ENCODE measurements at places on chromosomes 4 and X.

DNA sequence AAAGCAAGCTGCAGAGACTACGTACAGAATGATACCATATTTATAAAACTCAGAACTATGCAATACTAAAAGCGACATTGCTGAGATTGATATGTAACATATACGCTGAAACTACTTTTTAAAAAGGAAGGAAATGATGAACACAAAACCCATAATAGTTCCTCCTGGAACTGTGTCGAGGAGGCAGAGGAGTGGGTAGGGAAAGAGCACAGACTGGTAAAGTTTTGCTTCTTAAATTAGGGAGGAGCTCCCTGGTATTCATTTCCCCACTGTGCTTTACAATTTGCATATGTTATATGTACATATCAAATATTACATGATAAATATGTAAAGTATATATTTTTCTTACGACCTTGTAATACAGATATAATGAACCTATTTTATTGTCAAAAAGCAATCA is 13.9 kb downstream of the UFSP2 start:
- no peak for DNase-seq

DNA sequence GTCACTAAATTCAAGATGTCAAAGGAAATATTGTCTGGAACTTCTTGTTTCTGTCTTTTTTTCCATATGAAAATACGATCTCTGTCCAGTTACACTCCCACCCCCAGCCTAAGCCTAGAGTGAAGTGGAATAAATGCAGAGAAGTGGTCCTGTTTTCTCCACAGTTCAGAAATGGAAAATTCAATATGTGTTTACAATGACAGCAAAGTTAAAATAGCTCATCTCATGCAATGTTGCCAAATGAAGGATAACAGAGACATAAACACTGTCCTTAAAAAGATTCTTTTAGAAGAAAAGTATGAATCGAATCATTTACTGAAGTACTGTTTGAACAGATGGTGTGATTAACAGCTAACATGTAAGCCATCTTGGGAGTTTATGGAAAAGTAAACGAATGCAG is 160.8 kb upstream of the STK26 start:
- DNase-seq, result no peak

- DNase-seq, result no peak
Measured at GRCh38 chrX:69156638-69157037, 8.6 kb downstream of the PJA1 start.

DNA sequence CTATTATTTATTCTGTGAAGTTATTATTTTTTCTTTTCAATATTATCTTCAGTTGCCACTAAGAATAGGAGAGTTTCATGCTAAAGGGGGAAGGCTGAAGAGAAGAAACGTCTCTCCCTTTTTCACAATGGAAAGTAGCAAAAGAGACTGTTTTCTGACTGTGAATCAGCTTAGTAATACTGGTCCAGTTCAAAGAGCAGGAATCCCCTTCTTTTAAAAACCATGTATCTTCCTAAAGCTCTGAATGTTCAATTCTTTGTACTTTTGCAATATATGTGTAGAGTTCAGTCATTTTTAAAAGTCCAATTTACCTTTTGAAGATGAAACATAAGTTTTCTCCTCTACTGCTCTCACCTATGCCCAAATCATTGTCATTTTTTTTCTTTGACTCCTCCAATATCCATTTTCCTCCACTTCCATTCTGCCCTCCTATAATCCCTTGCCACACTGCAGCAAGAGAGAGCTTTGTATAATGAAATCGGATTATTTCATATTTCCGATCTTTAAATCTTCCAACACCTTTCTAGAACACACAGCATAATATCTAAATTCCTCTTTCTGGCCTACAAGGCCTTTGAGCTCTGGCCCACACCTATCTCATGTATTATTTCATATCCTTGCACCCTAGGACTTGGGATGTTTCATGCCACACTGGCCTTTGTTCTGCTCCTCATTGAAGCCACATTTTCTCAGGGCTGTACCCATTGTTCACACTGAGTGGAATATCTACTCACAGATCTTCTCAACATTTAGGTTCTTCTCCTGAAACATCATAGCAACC is 195.3 kb downstream of the CAMK2D start:
- no peak for DNase-seq

DNA sequence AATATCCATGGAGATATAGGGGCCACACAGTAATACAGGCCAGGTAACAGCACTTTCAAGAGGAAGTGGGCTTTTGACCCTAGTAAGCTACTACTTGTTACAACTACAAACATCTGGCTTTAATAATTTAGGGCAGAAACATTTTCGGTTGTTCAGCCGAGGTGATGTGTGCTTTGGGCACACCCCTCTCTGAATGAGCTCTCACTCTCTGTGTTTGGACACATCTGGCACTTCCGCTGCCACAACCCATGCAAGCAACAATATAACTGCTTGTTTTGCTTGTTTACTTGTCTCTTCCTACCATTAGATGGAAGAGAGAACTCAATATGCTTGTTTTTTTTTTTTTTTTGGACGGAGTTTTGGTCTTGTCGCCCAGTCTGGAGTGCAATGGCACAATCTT is 277.2 kb downstream of the HS3ST1 start:
- no peak for DNase-seq

- DNase-seq, result no peak
Measured at GRCh38 chrX:79325263-79325958, 41.7 kb downstream of the ITM2A start.

GRCh38 chr4:93203708-93204107 is 624.8 kb upstream of the ATOH1 start:
- no peak for DNase-seq

DNA sequence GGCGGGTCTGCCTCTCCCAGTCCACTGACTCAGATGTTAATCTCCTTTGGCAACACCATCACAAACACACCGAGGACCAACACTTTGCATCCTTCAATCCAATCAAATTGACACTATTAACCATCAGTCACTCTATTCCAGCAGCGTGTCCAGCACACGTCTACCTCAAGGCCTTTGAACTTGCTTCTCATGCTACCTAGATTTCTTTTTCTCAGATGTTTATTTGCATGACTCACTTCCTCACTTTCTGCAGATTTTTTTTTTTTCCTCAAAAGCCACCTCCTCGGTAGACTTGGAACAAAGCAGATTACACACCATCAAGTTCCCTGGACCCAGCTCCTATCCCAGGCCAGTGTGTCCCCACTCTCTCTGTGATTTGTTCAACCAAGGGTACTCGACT is 49.5 kb downstream of the SUPT20HL2 start:
- no peak for DNase-seq

DNA sequence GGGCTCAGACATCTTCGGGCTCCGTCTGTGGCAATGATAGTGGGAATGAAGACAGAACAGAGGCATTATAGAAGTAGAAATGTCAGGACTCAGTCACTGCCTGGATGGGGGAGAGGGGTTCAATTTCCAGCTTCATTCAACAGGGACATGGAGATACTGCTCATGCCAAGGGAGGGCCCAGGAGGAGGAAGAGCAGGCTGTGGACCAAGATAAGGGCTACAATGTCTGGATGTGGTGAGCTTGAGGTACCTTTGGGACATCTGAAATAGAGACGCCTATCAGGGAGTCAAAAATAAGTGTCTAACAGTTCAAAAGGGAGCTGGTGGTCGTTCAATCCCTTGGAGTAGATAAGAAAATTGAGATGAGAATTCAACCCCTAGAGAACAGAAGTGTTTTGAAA is 34.5 kb downstream of the ELF4 start:
- no peak for DNase-seq

GRCh38 chr4:119750048-119750447 is 121.4 kb upstream of the PDE5A start:
- DNase-seq, result no peak

GRCh38 chr4:8832113-8832915 is 39.3 kb downstream of the HMX1 start:
- no peak for DNase-seq

DNA sequence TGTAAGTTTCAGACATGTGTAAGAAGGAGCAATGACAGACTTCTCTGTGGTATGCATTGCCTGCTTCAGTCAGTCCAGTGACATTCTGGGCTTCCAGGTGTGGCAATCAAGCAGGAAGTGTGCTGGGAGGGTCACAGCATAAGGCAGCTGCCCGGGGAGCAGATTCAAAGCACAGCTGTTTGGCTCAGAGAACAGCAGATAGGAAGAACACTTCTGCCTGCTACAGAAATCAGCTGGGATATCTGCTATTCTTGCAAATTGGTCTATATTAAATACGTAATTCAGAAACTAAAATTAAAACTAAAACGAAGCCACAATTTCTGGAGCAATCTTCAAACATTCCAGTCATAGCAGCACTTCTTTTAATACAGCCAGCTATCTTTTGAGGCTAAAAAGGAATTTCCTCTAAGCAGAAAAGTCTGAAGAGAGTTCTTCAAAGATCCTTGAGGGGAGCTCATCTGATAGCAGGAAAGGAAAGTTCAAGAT is 47.5 kb upstream of the GALNT7 start:
- no peak for DNase-seq

DNA sequence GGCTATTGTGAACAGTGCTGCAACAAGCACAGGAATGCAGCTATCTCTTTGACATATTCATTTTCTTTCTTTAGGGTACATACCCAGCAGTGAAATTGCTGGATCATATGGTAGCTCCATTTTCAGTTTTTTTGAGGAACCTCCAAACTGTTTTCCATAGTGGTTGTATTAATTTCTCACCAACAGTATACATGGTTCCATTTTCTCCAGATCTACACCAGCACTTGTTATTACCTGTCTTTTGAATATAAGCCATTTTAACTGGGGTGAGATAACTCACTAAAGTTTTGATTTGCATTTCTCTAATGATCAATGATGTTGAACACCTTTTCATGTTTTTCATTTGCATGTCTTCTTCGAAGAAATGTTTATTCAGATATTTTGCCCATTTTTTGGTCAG is 241.1 kb upstream of the AGTR2 start:
- no peak for DNase-seq

DNA sequence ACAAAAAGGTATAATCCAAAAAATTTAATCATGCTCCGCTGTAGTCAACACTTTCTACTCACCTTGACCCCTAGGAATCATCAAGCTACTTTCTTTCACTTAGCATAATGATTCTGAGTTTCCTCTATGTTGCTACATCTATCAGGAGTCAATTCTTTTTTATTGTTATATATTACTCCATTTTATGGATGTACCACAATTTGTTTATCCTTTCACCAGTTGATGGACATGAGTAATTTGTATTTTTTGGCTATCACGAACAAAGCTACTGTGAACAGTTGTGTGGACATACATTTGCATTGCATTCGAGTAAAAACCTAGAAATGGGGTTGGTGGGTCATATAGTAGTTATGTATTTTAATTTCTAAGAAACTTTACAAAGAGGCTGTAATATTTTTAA is 102.9 kb downstream of the PRSS12 start:
- no peak for DNase-seq

DNA sequence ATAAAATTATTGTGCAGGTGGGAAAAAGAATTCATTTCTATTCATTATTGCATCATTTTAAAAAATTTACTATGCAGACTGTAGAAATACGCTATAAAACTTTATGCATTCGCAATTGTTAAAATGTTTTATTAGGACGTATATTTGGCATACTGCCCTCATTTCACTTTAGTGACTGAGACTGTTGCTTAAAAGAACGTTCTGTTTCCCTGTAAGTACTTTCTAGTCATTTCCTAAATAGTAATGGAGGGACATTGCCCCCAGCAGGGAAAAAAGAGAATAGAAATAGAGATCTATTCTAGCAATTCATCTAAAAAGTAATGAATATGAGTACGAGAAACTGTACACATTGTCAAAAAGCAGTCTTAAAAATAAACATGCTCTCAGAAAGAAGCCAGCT is 1295.8 kb upstream of the TENM3 start:
- DNase-seq, result no peak

All from hematopoietic multipotent progenitor cell treated with erythropoietin and hydrocortisone succinate and interleukin-3 and kit ligand, for 15 days (in vitro differentiated cells).